ENCODE measurements at places on chromosomes 13 and 19.

DNA sequence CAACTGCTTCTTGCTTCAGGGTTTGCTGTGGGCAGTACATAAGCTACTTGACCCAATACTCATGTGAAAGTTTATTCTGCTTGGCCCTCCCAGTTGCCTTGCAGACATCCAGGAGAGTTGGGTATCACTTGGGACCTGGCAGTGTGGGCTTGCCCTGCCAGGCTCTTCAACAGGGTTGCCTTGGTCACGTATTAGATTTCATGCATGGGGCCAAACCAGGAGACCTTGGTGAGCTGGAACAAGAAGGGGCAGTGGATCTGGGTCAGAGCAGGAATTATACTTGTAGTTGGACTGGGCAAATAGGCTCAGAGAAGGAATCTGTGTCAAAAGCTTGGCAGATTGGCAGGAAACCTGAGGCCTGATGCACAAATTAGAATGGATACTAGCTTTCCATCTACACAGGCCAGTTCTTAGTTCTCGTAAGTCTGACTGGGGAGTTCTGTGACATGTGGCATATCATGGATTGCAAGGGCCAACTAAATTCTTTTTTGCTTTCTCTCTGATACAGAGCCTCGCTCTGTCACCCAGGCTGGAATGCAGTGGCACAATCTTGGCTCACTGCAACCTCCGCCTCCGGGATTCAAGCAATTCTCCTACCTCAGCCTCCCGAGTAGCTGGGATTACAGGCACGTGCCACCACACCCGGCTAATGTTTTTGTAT lies 192.6 kb upstream of the SERP2 start:
- no peak for DNase-seq

GRCh38 chr19:13014101-13014920 lies 19.0 kb downstream of the NFIX start:
- no peak for DNase-seq

DNA sequence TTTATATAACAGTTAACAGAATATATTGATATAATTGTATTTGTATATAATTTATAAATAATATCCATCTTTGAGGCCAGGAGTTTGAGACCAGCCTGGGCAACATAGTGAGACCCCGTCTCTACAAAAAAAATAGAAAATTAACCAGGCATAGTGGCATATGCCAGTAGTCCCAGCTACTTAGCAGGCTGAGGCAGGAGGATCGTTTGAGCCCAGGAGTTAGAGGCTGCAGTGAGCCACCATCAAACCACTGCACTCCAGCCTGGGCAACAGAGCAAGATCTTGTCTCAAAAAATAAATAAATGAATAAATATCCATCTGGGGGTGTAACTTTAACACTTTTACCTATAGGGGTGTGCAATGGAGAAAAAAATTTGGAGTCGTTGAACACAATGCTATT lies 1.3 kb upstream of the SHFL start:
- no peak for DNase-seq

GRCh38 chr13:35231426-35231825 lies 245.1 kb downstream of the MAB21L1 start:
- no peak for DNase-seq

DNA sequence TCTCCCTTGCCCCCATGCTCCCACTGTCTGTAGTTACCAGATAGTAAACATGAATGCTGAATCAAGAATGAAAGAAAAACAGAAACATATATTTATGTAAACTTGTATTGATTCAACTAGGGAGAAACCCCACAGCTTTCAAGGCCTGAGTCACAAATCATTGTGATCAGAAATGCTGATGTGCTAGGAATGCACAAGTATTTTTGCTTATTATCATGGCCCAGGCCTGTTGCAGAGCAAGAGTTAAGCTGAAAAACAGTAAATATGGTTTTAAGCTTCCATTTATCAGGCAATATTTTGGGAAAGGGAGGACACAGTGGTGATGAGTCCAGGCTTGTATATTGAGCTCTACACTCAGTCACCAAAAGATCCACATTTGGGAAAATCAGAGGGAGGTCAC lies 669.6 kb downstream of the DIAPH3 start:
- peak; percentile 56 for DNase-seq

- DNase-seq = no peak
Measured at GRCh38 chr13:111652676-111653075, 332.2 kb downstream of the TEX29 start.

GRCh38 chr19:48844472-48844871 lies 8.2 kb upstream of the HSD17B14 start:
- peak; percentile 17 for DNase-seq
